Stimulated activated CD4-positive, alpha-beta T cell treated with anti-CD3 and anti-CD28 coated beads, Interleukin-12 subunit alpha, Interleukin-12 subunit beta, amount 100 ng/mL, for 4 hours (primary cell): ENCODE measurements at places on chromosomes 12 and 14.

DNA sequence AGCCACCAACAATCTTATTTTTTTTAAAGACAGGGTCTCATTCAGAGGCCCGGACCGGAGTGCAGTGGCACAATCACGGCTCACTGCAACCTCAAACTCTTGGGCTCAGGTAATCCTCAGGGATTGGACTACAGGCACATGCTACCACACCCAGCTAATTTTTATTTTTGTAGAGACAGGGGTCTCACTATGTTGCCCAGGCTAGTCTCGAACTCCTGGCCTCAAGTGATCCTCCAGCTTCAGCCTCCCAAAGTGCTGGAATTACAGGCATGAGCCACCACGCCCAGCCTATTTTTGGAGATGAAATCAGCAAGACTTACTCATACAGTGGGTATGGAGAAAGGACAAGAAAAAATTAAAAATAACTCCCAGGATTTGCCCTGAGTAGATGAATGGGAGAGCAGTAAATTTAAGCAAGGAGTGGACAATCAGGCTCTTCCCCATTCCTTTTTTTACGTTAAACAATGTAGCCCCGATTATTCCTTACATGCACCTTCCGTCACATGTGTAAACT lies 13.2 kb downstream of the FMNL3 start:
- DNase-seq = no peak

- no peak for DNase-seq
Measured at GRCh38 chr14:28098856-28099255, 667.7 kb upstream of the FOXG1 start.

DNA sequence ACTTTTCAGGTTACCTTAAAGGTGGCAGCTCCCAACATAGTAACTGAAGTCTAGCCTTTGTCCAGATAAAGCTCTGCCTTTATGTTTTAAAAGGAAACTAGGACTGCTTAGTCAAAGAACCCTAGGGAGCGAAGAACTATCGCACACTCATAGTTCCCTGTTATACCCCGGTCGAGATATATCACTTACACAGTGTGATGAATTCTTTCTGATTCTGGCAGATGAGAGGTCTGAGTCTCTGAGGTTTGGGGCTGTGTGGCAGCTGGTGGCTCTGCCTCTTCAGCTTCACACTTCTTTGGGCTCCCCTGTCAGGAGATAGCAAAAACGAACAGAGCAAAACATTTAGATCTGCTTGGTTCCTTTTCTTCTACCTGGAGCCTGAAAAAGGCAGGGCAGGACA lies 17.0 kb downstream of the ACIN1 start:
- DNase-seq = no peak

DNA sequence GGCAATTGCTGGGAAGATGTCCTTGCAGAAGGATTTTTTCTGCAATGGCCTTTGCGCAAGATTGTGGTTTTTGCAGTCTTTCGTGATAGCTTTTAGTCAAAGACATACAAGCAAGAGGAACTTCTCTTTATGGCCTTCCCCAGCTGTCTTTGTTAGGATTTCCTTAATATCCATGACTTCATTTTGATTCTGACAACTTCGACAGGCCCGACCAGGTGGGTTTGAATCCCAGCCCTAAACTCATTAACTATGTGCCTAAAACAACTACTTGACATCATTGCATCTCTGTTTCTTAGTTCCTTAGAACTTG lies 13.3 kb upstream of the VRK1 start:
- no peak for DNase-seq

DNA sequence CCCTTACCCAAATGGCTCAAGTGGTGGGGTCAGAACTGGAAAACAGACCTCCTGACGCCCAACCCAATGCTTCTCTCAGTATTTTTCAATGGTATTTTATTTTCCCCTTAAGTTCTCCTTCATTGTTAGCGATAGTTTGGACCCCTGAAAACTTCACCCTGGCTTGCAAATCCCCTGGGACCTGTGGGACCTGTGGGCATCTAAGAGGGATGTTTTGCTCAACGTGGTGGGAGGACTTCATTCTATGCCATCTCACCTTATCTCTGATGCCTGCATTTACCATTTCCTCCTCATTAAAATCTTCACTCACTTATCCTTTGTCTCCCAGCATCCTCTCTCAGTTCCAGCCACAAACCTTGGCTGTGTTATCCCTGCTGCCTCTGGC lies 59.4 kb upstream of the GZMB start:
- no peak for DNase-seq
